ENCODE measurements at places on chromosomes 2 and 18. TPM values are rescaled to one million over a fixed set of nuclear protein-coding genes. Genes with fewer than 3 reads are reported as not detected.
A peak's percentile ranks its signal among the peaks of the same experiment; 100 is the strongest.

- H3K36me3 ChIP-seq, result no peaks in the 10 kb centered on the region
- no peaks in the 10 kb centered on the region for H3K27me3 ChIP-seq
- H3K4me3 ChIP-seq, result no peak overlapping the region
- H3K27ac ChIP-seq, result no peak overlapping the region
- no peak for DNase-seq
These were observed 313.6 kb upstream of the CDH20 start for GRCh38 chr18:61019338-61020301.

DNA sequence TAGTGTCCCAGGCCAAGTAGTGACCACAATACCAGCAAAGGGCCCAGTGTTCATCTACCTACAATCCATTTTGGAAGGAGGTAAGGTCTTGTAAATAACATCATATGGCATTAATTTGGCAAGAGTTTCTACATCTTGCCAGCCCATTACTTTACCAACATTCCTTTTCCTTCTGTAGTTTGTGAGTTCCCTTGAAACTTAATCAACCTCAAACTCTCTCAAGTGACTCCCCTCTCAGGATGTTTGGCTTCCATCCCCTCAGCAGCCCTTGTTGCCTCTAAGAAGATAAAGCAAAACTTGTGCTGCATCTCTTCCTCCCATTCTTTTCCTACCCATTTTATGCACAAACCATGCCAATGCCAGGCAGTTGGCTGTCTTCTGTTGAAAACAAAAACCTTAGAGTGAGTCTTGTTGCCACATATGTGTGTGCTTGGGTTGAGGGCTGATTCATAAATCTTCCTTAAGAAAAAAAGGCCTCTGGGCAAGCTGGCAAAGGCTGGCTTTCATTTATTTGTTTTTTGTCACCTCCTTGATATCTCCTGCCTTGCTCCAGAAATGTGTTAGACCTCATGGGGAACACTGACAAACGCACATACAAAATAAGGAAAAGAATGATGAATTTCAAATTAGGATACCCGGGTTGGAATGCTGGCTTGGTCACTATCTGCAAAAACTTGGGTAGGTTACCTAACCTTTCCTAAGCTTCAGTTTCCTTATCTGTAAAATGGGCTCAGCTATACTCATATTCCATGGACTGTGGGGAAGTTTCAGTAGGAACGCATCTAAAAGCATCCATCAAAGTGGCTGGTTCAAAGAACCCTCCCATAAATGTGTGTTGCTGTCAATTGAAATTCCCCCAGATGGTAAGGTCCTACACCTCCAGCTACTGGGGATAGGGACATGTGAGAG lies 29.4 kb upstream of the ST3GAL5 start:
- no peaks in the 10 kb centered on the region for H3K27me3 ChIP-seq
- H3K4me1 ChIP-seq, result peaks cover 17% of the 10 kb centered on the region
- H3K4me3 ChIP-seq, result no peak overlapping the region
- no peak for DNase-seq

DNA sequence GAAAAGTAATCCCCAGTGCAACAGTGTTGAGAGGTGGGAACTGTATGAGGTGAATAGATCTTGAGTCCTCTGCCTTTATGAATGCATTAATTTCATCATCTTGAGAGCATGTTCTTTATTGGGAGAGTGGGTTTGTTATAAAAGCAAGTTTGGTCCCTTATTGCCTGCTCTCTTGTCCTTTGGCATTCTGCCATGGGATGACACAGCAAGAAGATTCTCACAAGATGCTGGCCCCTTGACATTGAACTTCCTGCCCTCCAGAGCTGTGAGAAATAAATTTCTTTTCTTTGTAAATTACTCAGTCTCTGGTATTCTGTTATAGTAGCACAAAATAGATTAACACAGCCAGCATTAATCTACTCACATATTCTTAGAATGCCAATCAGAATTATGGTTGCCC lies 108.6 kb downstream of the EHBP1 start:
- H3K36me3 ChIP-seq, result no peaks in the 10 kb centered on the region
- H3K4me1 ChIP-seq, result no peaks in the 10 kb centered on the region
- H3K27ac ChIP-seq, result no peak overlapping the region
- no peak overlapping the region for H3K4me3 ChIP-seq
- no peaks in the 10 kb centered on the region for H3K27me3 ChIP-seq
- no peak for DNase-seq

DNA sequence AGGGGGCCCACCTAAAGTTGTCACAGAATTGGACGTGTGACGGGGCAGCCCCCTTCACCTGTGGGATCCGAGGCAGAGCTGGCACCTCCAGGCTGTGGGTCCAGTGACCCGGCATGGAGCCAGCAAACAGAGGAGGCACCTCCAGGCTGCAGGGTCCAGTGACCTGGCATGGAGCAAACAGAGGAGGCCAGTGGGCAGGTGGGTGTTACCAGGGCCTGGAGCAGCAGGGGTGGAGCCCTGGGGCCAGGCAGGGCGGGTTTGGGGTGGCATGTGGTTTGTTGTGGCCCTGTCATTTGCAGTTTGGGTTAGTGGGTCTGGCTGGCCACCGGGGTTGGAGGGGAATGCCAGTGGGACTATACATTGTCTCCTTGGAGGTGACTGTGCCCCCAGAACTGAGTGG lies 68.2 kb downstream of the HPCAL1 start:
- DNase-seq, result no peak
- H3K27me3 ChIP-seq, result no peaks in the 10 kb centered on the region
- no peak overlapping the region for H3K4me3 ChIP-seq

DNA sequence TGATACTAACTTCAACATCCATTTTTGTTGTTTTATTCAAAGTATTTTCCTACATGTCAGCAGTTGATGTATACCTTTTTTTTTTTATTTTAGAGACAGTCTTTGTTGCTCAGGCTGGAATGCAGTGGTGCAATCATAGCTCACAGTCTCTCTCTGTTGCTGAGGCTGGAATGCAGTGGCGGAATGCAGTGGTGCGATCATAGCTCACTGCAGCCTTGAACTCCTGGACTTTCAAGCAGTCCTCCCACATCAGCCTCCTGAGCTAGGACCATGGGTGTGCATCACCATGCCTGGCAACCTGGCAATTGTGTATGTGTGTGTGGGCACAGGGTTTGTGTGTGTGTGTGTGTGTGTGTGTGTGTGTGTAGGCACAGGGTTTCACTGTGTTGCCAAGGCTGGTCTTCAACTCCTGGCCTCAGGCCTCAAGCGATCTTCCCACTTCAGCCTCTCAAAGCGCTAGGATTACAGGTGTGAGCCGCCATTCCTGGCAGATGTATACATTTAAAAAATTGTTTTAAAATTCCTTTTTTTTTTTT lies 24.8 kb downstream of the SANBR start:
- H3K4me1 ChIP-seq, result no peaks in the 10 kb centered on the region
- no peak overlapping the region for H3K27ac ChIP-seq
- no peaks in the 10 kb centered on the region for H3K27me3 ChIP-seq
- no peak for DNase-seq

DNA sequence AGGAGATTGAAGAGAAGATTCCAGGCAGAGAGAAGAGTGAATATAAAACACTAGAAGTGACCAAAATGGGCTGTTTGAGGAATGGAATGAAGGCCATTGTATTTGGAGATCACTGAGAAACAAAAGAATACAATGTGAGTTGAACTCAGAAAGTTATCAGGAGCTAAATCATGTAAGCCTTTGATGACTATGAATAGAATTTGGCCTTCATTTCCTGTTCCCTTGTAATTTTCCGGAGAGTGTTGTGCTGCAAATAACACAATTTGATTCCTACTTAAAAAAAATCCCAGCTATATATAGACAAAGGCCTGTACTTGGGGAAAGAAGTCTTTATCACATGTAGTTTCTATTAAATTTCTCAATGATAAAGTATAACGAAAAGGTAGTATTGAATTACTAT lies 33.7 kb upstream of the KYNU start:
- H3K27ac ChIP-seq, result no peak overlapping the region
- no peaks in the 10 kb centered on the region for H3K36me3 ChIP-seq
- H3K27me3 ChIP-seq, result no peaks in the 10 kb centered on the region
- no peak for DNase-seq
- H3K4me1 ChIP-seq, result no peaks in the 10 kb centered on the region

GRCh38 chr2:150178591-150178990 lies 308.9 kb downstream of the RND3 start:
- H3K4me3 ChIP-seq, result no peak overlapping the region
- H3K4me1 ChIP-seq, result no peaks in the 10 kb centered on the region
- no peaks in the 10 kb centered on the region for H3K27me3 ChIP-seq
- DNase-seq, result no peak
- H3K27ac ChIP-seq, result no peak overlapping the region

GRCh38 chr2:126674075-126674744 lies 18.3 kb downstream of the GYPC start:
- H3K27me3 ChIP-seq, result no peaks in the 10 kb centered on the region
- H3K36me3 ChIP-seq, result peaks cover 31% of the 10 kb centered on the region

DNA sequence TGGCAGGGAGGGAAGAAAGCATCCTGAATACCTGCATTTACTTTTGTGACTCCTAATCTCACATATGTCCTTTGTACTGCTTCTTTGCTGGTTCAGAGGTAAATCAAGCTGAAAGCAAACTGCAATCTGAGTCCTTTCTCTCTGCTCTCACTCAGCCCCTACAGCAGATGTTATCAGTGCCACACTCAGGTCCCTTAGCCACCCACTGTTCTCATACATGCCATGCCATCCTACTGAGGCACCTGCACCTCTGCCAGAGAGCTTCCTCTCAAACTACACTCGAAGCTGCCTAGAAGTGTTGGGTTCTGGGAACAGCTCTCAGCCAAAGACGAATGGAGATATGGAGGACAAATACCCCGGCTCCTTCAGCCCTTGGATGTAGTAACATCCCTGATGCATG lies 244.5 kb downstream of the TXNL1 start:
- H3K36me3 ChIP-seq, result no peaks in the 10 kb centered on the region
- no peaks in the 10 kb centered on the region for H3K27me3 ChIP-seq
- no peak overlapping the region for H3K4me3 ChIP-seq
- no peaks in the 10 kb centered on the region for H3K4me1 ChIP-seq
- no peak overlapping the region for H3K27ac ChIP-seq

DNA sequence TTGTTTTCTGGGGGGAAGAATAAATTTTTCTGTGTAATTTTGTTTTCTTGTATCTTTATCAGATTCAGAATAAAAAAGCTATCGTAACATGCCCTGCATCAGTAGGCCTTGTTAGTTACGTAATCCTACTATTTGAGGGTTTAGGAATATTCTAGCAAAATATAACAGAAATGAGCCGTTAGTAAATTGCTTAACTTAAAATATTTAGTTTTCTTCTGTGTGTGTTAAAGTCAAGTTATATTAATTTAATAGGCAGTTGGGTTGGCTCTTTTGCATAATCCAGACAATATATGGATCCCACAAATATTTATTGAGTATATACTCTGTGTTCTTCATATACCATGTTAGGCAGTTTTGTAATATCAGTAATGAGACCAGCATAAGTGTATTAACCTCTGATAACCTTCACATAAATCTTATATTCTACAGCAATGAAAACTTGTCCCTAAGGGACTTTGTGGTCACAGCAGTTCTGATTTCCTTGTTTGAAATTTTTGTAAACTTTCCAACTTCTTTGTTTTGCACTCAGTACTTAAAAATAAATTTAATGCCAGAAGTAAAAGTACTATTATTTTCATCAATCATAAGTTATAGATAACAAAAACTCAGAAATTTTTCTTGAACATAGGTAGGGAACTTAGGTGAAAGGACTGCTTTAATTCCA lies 151.9 kb downstream of the FMNL2 start:
- DNase-seq, result no peak
- H3K4me1 ChIP-seq, result peaks cover 4% of the 10 kb centered on the region
- H3K27ac ChIP-seq, result peak overlapping the region; percentile 1
- H3K4me3 ChIP-seq, result no peak overlapping the region
- H3K36me3 ChIP-seq, result no peaks in the 10 kb centered on the region

GRCh38 chr2:239827523-239827890 lies 197.6 kb downstream of the NDUFA10 start:
- peaks cover 4% of the 10 kb centered on the region for H3K4me1 ChIP-seq
- H3K4me3 ChIP-seq, result no peak overlapping the region
- no peak for DNase-seq
- no peaks in the 10 kb centered on the region for H3K27me3 ChIP-seq
- H3K36me3 ChIP-seq, result no peaks in the 10 kb centered on the region

DNA sequence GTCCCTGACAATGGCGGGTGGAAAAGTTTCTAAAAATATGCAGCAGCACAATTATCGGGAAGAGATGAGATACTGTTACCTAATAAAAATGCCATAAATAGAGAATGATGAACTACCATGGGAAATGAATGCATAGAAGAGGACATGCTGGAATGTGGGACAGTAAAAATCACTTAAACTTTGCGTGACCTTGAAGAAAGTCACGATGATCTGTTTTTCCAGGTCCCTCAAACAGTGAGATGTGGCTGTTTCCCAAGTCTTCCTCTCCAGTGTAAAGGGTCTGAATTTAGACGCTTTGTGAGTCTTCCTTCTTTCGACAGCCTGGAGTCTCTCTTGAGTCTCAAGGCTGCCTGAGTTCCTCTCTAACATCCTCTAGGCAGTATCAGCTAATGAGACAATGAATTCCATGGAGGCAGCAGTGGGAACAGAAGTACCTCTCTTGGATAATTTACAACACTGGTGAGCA lies 1.4 kb downstream of the CLUL1 start:
- no peak overlapping the region for H3K4me3 ChIP-seq
- DNase-seq, result no peak
- no peak overlapping the region for H3K27ac ChIP-seq
- H3K36me3 ChIP-seq, result no peaks in the 10 kb centered on the region

DNA sequence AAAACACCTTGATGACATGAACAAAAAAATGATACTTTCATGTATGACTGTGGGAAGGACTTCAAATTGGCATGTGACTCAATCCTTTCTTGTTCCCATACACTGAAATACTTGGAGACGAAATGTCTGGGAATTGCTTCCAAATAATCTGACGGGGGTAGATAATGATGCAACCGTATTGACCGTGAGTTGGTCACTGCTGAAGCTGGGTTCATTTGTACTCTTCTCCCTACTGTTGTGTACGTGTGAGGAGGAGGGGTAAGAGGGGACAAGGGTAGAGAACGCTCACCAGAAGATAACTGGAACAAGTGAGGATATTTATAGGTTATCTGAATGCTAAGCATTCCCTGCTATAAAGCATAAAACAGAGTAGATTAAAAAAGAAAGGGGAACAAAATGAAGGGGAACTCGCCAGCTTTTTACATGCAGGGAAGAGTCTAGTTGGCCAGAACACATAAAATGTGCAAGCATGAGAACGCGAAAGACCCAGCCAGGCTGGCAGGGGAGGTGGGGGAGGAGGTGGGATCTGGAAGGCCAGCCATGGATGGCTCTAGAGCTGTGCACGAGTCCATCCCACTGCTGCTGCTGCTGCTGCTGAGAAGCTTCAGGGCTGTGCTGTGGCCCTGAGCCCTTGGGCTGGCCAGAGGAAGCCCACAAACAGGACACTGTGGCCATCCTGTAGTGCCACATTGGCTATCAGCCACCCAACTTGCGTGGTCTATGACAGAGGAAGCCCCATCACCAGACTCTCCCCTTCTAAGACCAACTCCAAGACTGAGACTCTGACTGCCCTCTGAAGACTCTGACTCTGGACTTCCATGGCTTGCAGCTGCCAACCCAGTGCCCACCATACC lies 15.2 kb upstream of the CETN1 start:
- no peak overlapping the region for H3K27ac ChIP-seq
- H3K36me3 ChIP-seq, result no peaks in the 10 kb centered on the region
- peak; percentile 66 for DNase-seq
- no peaks in the 10 kb centered on the region for H3K4me1 ChIP-seq
- H3K4me3 ChIP-seq, result no peak overlapping the region

KYNU gene
- total RNA-seq, result 4.5 TPM

SGO2 gene
- total RNA-seq, result 0.71 TPM

GAD1 gene
- not detected for total RNA-seq

PTH2R gene
- 0.17 TPM for total RNA-seq

GPR155 gene
- total RNA-seq, result 28.8 TPM

TLX2 gene
- total RNA-seq, result 0.99 TPM

ZC3H6 gene
- total RNA-seq, result 12.8 TPM

PSD4 gene
- total RNA-seq, result 4.6 TPM

CAPN14 gene
- total RNA-seq, result 0.42 TPM
